ENCODE measurements at places on chromosomes 3 and 15.

DNA sequence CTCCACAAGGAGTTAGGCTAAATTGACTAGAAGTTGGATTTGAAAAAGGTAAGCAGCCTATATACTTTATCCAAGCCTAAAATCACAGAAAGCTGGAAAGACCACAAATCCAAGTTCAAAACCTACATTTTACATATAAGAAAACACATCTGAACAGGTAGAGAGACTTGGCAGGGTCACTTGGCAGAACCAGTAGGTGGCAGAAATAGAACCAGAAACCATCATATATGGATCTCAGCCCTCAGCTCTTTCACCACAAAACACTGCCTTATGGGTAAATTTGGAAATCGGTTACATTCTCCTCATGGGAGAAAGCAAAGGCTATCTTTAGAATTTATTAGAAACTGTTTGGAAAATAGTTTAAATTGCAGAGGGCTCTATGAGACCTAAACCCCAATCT lies 44.2 kb downstream of the MKRN2 start:
- no peak for DNase-seq

DNA sequence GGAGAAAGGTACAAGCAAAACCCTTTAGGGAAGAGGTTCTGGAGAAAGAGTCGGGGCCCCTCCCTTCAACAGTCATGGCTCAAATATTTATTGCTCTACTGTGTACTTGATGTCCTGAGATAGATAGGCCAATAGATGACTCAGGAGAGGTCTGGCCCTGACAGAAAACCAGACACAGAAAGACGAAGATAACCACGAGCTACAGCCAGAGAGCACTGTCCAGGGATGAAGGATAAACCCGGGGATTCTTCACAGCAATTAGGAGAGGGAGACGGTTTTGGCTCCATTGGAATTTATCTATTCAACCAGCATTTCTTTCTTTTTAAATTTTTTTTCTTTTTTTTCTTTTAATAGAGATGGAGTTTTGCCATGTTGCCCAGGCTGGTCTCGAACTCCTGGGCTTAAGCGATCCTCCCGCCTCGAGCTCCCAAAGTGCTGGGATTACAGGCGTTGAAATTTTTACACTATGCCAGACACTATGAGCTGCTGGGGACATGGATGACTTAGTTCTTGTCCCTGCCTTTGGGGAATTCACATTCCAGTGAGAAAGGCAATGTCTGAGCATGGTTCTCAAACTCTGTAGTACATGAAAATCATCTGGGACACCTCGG lies 4.6 kb upstream of the CIDEC start:
- no peak for DNase-seq

- no peak for DNase-seq
These were observed 77.6 kb upstream of the HRH1 start for GRCh38 chr3:11076711-11077110.

DNA sequence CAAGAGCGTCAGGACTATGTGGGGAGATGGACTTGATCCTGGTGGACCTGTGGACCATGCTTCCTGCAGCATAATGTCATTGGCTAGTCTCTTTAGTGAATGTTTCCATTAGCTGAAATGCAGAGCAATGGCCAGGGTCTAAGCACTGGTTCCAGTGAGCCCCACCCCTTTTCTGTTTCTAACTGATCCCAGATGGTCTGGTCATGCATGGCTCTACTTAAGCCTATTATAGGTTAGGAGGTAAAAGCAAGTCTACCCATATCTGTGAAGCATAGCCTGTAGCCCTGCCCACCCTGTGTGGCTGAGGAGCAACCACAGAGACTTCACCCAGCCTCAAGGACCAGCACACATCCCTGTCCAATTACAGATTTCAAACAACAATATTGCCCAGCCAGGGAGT lies 419.2 kb downstream of the ZNF385D start:
- no peak for DNase-seq

GRCh38 chr3:196689941-196690660 lies 21.9 kb downstream of the CEP19 start:
- no peak for DNase-seq
